AG09319 (cell line): ENCODE measurements at places on chromosomes 13 and 19.

- DNase-seq = no peak
These were observed 255.0 kb upstream of the SLITRK1 start for GRCh38 chr13:84137292-84137691.

GRCh38 chr19:28377077-28377476, 835.9 kb downstream of the UQCRFS1 start:
- DNase-seq = no peak

DNA sequence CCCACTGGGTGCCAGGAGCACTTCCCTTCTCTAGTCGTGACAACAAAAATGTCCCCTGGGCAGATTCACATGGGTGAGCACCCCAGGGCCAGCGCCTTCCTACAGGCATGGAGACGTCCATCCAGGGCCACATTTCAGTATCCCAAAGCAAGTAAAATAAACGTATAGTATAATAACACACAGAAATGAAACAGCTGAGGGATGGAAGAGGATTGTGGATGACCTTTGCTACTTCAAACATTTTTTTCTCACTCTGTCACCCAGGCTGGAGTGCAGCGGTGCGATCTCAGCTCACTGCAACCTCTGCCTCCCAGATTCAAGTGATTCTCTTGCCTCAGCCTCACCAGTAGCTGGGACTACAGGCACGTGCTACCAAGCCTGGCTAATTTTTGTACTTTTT, 28.2 kb downstream of the CILP2 start:
- no peak for DNase-seq

DNA sequence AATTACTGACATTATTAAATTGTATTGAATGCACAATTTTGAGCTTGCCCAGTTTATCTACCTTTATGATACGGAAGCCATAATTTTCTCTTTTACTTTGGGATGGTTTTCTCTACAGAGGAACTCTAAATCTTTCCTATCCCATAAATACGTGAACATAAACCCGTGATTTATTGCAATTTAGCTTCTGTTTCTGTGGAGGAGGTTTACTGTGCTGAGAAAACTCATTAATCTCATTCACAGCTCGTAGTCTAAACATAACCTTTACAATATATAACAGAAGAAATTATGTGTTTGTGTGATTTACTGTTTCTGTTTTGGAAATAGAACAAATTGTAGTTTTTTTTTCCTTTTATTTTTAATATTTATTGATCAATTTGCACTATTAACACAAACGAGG, 207.1 kb upstream of the PCDH9 start:
- no peak for DNase-seq

- no peak for DNase-seq
These were observed 74.7 kb downstream of the ITGBL1 start for GRCh38 chr13:101527130-101527529.

DNA sequence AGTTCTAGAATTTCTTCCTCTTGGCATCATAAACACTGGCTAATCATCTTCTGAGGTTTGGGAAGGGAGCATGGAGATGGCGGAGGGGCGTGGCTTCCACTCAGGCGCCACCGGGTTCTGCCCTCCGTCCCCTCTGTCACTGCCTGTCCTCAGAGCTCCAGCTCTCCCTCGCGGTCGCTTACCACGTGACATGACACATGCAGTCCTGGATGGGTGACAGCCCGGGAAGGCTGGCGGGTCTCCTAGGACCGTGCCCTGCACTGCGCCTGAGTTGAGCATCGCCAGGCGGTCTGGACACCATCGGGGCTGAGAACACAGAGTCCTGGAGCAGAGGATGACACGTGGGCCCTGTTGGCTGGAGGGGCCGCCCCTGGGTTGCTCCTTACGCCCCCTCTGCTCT, 123.3 kb downstream of the RAB20 start:
- no peak for DNase-seq

GRCh38 chr19:18373892-18374629, 11.9 kb upstream of the GDF15 start:
- DNase-seq = peak; percentile 82

DNA sequence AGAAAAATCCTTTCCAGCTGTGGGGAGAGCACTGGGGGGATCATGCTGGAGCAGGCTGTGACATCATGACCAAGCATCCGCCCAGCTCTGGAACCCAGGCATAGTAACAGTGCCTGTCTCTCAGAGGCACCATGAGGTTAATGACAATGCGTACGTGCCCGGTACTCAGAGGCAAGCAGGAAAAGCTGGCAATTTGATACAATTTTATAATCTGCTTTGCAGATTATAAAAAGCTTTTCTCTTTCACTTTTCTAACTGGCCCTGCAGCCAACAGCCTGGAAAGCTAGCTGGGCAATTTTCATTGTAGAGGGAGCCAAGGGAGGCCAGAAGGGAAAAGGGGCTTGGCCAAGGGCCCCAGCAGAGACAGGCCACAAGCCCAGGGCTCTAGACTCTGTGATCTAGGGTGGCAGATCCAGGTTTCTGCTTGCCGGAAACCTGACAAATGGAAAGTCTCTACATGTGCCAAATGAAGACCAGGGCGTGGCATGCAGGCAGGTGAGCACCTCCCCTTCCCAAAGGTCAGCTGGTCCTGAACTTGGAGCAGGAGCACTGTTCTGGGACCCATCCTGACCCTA, 22.7 kb downstream of the VRK3 start:
- no peak for DNase-seq

DNA sequence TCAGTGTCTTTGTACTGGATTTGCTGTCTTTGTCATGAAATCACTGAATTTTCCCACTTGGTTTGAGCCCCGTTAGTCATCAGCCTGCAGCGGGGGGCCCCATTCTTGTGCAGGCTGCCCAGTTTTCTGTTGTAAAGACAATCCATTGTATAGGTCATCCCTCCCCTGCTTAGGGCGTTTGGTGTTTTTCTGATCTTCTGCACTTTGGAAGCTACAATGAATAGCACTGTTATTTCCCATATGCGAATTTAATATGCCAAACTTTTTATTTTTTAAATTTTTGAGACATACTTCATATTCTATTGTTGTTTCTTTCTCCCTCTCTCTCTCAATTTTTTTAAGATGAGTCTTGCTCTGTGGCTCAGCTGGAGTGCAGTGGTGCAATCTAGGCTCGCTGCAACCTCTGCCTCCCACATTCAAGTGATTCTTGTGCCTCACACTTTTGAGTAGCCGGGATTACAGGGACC, 9.0 kb downstream of the SLC27A1 start:
- no peak for DNase-seq

- no peak for DNase-seq
These were observed 23.0 kb upstream of the RFXAP start for GRCh38 chr13:36796052-36796451.

DNA sequence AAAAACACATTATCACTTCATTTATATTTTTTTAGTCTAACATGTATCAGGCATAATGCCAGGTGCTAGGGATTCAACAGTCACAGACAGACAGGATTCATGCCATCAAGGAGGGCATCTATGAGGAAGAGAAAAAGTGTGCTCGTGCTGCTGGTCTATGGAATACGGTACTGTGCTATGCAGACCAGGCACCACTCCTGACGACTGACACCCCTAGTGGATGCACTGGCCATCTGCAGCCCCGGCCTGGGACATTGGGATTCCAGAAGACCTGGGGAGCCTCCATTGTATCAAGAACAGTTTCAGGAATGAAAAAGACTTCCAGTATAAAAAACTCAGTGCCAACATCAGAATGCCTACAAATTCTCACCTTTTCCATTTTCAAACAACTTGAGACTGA, 94.0 kb downstream of the KLF12 start:
- DNase-seq = no peak

DNA sequence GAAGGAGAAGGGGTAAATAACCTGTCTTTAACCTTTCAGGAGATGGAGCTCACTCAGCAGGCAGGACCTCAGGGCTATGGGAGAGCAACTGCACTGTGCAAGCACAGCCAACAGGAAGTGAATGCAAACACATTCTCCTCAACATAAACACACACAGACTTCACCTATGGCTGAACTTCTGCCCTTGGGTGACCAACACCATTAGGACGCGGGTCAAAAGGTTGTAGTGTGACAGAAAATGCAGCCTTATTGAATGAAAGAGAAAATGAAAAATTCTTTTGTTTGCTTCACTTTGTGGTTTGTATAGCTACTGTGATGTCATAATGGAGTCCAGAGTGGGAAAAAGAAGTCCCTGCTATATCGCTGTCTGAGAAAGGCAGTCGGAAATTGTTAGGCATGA, 323.0 kb downstream of the NDFIP2 start:
- DNase-seq = no peak

- DNase-seq = no peak
These were observed 19.3 kb upstream of the GATAD2A start for GRCh38 chr19:19385896-19386869.

GRCh38 chr13:113061271-113061625, 44.3 kb upstream of the F7 start:
- DNase-seq = no peak

DNA sequence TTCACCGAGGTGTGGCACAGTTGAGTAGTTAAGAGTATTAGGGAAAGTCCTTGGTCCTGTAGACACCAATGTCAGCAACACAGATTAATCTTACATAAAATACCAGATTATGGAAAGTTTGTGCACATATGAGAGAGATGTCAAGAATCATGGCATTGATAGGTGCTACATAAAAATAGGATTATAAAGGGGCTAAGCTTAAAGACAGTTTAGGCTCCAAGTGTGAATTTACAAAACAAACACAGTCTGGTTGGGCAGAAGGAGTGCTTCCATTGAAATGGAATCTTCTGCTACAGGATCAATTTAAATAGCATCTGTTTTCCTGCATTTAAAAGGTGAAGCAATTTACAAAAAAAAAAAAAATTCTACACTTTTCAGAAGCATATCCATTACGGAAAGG, 292.9 kb downstream of the DNAJC15 start:
- no peak for DNase-seq

GRCh38 chr13:43094901-43095300, 71.5 kb downstream of the DNAJC15 start:
- no peak for DNase-seq

- no peak for DNase-seq
These were observed 17.5 kb upstream of the SHC2 start for GRCh38 chr19:478236-478903.

DNA sequence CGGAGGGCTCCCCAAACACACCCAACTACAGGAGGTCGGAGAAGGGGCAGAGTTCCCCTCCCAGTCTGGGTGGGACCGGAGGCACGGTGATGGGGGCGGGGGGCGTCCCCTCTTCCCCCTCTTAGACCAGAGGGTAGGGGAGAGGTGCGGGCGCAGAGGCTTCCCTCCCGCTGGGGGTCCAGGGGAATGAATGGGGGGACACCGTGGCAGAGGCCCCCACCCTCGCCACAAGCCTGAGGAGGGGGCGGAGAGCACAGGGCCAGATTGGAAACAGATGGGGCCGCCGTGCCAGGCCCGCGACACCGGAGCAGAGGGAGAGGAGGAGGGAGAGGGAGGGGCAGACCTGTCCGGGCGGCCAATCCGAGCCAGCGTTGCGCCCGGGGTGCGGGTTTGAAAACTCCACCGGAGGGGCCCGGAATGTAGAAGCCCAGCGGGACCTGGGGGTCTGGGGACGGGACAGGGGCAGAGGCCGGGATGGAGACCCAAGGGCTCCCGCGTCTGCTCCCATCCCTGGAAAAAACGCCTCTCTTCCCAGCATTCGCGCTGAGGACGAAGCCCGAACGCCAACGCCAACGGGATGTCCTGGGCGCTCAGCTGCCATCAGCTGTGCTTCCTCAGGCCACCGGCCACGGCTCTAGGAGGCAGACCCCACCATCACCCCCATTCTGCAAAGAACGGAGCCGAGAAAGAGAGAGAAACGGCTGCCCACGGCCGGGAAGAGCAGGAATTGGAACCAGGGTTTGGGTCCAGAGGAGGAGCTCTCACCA, 46.8 kb downstream of the PTPRS start:
- DNase-seq = peak; percentile 46

- no peak for DNase-seq
These were observed 633.1 kb downstream of the EFNB2 start for GRCh38 chr13:105902396-105902795.

GRCh38 chr13:55432814-55433213, 1707.9 kb upstream of the PRR20A start:
- no peak for DNase-seq

DNA sequence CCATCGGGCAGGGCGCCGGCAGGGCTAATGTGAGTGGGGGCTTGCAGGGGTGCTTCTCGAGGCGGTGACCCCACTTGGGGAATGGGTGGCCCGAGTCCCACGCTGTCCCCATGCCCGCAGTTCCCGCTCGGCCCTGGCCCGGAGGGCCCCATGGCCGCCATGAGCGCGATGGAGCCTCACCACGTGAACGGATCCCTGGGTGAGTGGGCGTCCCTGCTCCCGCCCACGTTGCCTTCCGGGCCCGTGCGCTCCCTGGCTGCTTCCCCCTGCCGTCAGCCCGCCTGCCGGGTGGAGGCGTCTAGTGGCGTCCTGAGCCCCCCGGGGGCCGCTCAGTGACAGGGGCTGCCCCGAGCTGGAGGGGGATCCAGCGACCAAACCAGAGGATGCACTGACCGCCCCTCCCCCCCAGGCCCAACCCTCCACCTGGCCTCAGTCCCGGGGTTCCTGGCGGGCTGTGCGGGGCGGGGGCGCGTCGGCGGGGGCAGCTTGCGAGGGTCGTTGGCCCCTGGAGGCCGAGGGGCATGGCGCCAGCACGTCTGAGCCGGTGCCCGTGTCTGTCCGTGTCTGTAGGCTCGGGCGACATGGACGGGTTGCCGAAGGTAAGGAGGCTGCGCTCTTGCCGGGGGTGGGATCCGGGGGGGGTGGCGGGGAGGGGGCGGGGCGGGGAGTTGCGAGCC, 4.8 kb downstream of the ISYNA1 start:
- no peak for DNase-seq

- no peak for DNase-seq
These were observed 85.1 kb downstream of the FGF14 start for GRCh38 chr13:102316732-102317131.

DNA sequence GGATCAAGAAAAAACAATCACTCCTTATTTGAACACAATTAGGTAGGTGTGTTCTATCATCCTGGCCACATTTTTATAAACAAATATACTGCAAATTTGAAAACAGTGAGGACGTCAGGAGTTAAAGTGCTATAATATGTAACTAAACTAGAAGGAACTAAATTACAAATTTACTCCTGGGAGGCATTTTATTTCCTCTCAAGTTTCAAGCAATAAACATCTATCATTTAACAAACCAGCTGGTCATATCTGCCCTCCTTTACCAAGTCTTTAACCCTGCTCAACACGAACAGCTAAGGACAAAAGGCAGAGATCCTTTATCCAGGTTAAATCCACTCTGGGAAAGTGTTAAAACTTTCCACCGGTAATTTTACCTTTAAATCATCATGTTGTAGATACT, 26.5 kb downstream of the ANKRD10 start:
- no peak for DNase-seq

- no peak for DNase-seq
These were observed 5.8 kb downstream of the GP6 start for GRCh38 chr19:55032170-55032800.

GRCh38 chr19:41735071-41735600, 20.2 kb upstream of the CEACAM6 start:
- no peak for DNase-seq
